ENCODE measurements at places on chromosomes 5 and 9. TPM values are rescaled to one million over a fixed set of nuclear protein-coding genes. Genes with fewer than 3 reads are reported as not detected.

PPIC gene
- 44.5 TPM for total RNA-seq

SLC34A1 gene
- 0.39 TPM for total RNA-seq

FGF1 gene
- total RNA-seq, result 0.54 TPM

FBP2 gene
- total RNA-seq, result not detected

C5orf46 gene
- 9.9 TPM for total RNA-seq

TIGD6 gene
- total RNA-seq, result 9.4 TPM

HDHD3 gene
- total RNA-seq, result 20.0 TPM

Data from placental epithelial cell (primary cell).